ENCODE measurements at places on chromosomes 1 and 21.

DNA sequence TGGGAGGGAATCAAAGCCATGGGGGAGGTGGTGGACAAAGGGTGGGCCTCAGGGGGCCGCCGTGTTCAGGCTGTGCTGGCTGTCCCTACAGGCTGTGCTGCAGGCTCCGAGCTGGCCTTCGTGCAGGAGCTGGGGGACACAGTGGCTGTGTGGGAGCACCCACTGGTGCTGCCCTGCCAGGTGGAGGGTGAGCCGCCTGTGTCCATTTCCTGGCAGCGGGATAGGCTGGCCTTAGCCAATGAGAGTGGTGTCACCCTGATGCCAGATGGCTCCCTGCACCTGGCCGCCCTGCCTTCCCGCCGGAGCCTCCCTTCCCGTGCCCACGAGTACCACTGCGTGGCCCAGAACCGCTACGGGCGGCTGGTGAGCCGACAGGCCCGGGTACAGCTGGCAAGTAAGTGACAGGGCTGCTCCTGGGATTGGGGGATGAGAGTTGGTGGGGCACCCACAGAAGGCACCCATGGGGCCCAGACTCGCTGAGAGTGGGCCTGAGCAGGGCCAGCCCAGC is 20.2 kb downstream of the SLC27A3 start:
- no peak for DNase-seq

- DNase-seq: peak; percentile 64
These were observed 629 bp downstream of the TAF5L start for GRCh38 chr1:229625071-229625914.

- no peak for DNase-seq
These were observed 22.2 kb downstream of the MAPKAPK2 start for GRCh38 chr1:206706806-206707366.

- DNase-seq: no peak
These were observed 78.1 kb upstream of the PAPPA2 start for GRCh38 chr1:176384841-176385240.

DNA sequence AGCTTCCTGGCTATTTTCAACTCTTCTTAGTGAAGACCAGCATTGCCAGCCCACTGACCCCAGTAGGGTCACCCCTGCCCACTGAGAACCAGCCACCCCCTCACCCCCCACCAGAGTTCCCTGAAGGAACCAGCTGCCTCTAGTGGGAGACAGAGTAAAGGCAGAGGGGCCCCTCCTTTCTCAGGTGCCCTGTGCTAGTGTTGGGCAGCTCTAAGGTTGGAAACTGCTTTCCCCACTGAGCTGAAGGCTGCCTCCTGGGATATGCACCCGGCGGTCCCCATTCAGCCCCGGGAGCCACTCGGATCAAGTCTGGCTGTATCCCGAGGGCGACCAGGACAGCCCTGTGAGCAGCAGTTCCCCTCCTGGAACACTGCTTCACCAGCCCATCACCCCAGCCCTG is 111.0 kb downstream of the PGBD5 start:
- no peak for DNase-seq

- no peak for DNase-seq
These were observed 2.0 kb downstream of the CAMK2N1 start for GRCh38 chr1:20483833-20484518.

GRCh38 chr1:43853161-43853921 is 80.3 kb upstream of the ARTN start:
- peak; percentile 70 for DNase-seq
